DMS79 (cell line): ENCODE measurements at places on chromosomes 7 and 10.

GRCh38 chr7:2858621-2859020 is 14.5 kb upstream of the GNA12 start:
- no peak for DNase-seq

DNA sequence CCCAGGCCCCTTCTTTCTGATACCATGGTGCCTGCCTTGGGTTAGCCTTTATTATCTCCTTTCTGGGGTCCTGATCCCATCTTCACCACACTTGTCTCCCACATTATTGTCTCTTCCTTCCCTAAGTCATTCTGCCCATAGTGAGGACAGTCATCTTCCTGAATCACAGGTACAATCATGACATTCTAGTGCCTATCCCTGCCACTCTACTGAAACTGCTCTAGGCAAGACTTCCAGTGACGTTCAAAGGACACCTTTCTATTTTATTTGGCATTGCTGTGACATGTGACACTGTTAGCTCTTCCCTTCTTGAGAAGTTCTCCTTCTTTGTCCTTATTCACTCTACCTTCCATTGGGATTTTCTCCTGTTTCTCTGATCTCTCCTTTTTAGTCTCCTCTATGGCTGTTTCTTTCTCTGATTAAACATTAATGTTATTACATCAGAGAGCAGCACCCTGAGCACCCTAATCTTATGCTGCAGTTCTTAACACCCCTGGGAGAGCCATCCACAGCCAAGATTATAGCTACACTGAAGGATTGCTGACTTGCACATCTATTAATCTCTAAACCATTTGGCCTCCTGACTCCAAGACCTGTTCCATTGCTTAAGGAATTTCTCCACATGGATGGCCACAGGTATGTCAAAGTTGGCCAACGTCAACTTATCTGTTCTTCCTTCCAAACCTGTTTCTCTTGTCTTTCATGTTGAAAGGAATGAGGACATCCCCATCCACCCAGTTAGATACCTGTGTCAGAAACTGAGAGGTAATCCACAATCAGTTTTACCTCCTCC is 10.9 kb downstream of the MACC1 start:
- DNase-seq, result no peak

DNA sequence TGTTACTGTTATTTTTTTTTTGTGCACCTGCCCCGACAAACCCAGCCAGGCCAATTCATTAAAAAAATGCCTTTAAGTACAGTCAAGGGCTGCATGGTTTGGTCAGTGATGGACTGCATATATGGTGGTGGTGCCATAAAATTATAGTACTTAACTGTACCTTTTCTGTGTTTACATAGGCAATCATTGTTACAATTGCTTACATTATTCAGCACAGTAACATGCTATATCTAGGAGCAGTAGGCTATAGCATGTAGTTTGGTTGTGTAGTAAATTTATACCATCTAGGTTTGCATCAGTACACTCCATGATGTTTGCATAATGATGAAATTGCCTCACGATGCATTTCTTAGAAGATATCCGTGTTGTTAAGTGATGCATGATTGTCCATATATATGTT is 58.0 kb downstream of the STK31 start:
- no peak for DNase-seq

DNA sequence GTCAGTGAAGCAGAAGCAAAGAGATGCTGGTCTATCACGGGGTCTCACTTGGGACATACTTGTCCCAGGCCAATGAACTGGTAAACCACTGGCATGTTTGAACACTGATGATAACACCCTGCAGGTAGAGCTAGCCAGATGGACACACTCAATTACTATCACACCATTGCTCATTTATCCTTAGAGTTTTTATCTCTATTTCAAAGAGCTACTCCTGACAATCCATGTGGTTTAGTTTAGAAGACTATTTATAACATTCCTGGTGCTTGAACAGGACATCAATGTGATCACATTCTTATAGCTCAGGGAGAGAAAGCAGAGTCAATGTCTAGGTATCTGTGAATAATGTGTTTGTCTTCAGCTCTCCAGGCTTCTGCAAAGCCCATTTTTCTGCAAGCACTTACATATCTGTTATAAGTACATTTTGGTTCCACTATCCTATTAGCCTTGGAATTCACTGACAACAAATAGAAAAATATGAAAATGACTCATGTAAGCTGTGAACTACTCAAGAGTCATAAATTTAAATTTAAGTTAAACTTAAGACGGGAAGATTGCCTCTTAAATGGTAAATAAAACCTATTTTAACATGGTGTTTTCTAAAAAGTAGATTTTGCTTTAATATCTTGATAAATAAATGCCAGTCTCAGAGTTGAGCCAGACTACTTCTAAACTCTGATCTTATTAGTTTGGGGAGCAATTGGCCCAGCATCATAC is 106.7 kb upstream of the MBL2 start:
- no peak for DNase-seq

GRCh38 chr10:131160219-131160875 is 151.2 kb downstream of the TCERG1L start:
- DNase-seq, result no peak

DNA sequence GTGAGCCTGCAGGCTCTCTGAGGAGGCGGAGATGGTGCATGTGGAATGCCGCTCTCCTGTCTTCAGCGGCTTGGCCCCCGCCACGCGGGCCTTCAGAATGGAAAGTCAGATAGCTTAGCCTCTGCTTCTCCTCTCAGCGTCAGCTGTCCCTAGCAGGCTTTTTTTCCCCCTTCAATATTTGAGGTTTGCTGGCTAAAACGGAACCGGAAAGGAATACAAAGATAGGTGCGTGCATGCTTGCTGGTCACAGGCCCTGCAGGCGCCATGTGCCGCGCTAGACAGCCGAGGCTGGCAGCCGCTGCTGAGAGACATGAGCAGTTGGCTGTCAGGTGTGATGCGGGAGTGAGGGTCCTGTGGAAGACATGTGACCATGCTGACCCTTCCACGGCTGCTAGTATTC is 161.2 kb upstream of the COBL start:
- no peak for DNase-seq

GRCh38 chr10:16544591-16544990 is 22.9 kb upstream of the C1QL3 start:
- no peak for DNase-seq

- DNase-seq, result no peak
Measured at GRCh38 chr10:125984865-125985495, 88.6 kb downstream of the FANK1 start.
